Fibroblast of lung (primary cell): ENCODE measurements at places on chromosomes 3 and 15. TPM values are rescaled to one million over a fixed set of nuclear protein-coding genes. Genes with fewer than 3 reads are reported as not detected.

DNA sequence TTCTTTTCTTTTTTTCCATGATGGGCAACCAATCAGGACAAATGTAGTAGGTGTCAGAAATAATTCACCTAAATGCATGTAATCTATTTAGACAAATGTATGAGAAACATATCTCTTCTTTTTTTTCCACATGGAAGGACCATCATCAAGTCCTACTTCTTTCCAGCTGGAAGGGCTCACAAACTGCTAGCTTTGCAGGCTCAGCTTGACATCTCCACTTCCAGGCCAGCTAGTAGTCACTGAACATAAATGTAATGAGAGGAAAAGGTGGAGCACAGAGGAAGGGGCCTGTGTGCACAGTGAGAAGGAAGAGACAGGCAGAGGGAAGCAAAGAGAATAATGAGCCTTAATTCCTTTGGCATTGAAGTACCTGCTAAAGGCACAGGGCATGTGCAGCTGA lies 504.9 kb downstream of the MCTP2 start:
- DNase-seq = no peak

GRCh38 chr3:161991901-161992540 lies 495.4 kb downstream of the OTOL1 start:
- no peak for DNase-seq

Gene PIAS1
- total RNA-seq = 10.5 and 17.0 TPM in 2 replicates

Gene NR2E3
- 0.77 and 1.3 TPM in 2 replicates for total RNA-seq

Gene ZPLD1
- 0.17 TPM in 1 of 2 replicates, not detected in the other for total RNA-seq
